GM23338 (cell line): ENCODE measurements at places on chromosomes 6 and 20. TPM values are rescaled to one million over a fixed set of nuclear protein-coding genes. Genes with fewer than 3 reads are reported as not detected.

The CTSZ gene
- polyA plus RNA-seq = 0.58 and 0.63 TPM in 2 replicates

The SLC35D3 gene
- polyA plus RNA-seq = 1.0 and 1.6 TPM in 2 replicates

The PRR18 gene
- 0.40 TPM in 1 of 2 replicates, not detected in the other for polyA plus RNA-seq

The FRS3 gene
- 1.3 and 2.0 TPM in 2 replicates for polyA plus RNA-seq

The PTGIS gene
- polyA plus RNA-seq = 6.6 and 7.5 TPM in 2 replicates

The JPH2 gene
- 0.16 and 0.43 TPM in 2 replicates for polyA plus RNA-seq

The BPIFB4 gene
- polyA plus RNA-seq = not detected in 2 replicates

The C6orf120 gene
- polyA plus RNA-seq = 18.3 and 18.8 TPM in 2 replicates

The SLC2A10 gene
- 4.3 and 4.9 TPM in 2 replicates for polyA plus RNA-seq

The VNN1 gene
- polyA plus RNA-seq = not detected in 2 replicates

The GLP1R gene
- polyA plus RNA-seq = 0.38 and 0.42 TPM in 2 replicates

The PLA2G7 gene
- polyA plus RNA-seq = 2.3 and 2.4 TPM in 2 replicates

The RNF144B gene
- 3.2 and 4.2 TPM in 2 replicates for polyA plus RNA-seq
